ENCODE measurements at places on chromosomes 1 and 21. TPM values are rescaled to one million over a fixed set of nuclear protein-coding genes. Genes with fewer than 3 reads are reported as not detected.
A peak's percentile ranks its signal among the peaks of the same experiment; 100 is the strongest.

- DNase-seq: no peak
These were observed 10.6 kb downstream of the TRIT1 start for GRCh38 chr1:39872698-39873097.

DNA sequence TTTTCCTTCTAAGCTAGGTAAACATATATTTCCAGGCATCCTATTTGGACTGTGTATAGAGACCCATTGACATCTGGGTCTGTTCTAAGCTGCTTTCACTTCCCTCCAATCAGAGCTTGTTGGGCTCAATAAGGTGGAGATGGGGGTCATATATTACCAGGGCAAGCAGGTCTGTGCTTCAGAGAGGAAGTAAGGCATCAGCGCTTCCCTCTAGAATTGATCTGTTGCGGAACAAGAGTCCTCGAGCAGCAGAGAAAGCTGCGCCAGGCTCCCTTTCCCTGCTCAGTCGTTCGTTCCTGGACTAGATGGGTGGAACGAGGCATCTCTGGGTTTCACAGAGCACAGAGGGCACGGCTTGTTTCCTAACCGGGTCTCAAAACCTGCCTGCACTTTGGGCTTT, 63.5 kb downstream of the DISC1 start:
- DNase-seq: no peak

GRCh38 chr1:59107916-59108315, 189.0 kb upstream of the FGGY start:
- no peak for DNase-seq

DNA sequence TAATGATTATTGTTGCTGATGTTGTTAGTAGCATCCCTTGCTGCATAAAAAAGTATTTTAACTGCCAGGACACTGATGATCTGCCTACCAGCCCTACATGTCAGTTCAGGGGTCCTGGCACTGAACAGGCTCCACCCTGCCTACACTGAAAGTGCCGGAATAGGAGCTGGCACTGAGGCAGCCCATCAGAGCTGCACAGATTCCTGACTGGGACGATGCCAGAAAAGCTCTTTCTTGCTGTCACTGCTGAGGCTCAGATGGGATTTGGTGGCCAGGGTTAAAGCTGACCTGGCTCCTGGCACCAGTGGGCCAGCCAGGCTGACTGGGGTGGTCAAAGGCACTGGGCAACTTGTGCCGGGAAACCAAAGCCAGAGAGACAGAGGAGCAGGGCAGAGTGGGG, 6.2 kb upstream of the DISP3 start:
- DNase-seq: no peak

- no peak for DNase-seq
These were observed 52.0 kb upstream of the POFUT2 start for GRCh38 chr21:45339421-45340402.

DHRS3 gene
- 61.9 TPM for total RNA-seq

DNA sequence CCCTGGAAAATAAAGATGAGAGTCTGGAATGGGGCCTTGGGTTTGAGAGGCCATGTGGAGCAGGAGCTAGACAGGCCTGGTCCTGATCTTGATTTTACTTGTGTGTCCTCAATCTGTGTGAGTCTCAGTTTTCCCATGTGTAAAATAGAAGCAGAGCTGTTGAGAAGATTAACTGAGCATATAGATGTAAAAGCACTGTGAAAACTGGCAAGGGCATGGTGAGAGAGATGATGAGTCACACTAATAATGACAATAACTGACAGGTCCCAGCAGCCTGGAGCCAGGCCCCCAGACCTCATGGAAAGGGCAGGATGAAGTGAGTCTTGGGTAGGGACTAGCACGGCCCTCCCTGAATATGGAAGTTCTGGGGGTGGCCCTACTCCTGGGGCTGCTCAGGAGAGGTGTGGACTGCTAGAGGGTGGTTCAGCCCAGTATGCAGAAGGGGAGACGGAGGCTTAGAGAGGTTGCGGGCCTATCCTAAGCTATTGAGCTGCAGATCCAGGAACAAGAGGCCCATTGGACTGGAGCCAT, 2.8 kb upstream of the AHDC1 start:
- DNase-seq: no peak

RGS13 gene
- total RNA-seq: not detected

GRCh38 chr1:36834586-36834985, 199.7 kb downstream of the GRIK3 start:
- peak; percentile 46 for DNase-seq

- DNase-seq: peak; percentile 64
These were observed 25.3 kb downstream of the TFF3 start for GRCh38 chr21:42289926-42290325.

CASZ1 gene
- total RNA-seq: 49.5 TPM

DNA sequence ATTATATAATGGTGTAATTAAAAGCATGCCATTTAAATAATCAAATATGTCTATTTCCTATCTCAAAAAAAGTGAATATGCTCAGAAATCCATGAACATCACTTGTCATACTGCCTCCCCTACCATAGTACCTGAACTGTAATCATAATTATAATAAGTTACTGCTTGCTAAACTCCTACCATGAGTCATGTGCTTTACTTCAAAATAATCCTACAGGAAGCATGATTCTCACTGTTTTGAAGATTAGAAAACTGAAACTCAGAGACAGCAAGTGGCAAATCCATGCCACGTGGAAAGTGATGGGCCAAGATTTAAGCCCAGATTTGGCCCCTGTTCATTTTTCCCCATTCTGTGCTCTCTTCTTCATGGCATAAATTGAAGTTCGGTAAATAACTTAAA, 5.2 kb downstream of the LRRC7 start:
- DNase-seq: no peak

DNA sequence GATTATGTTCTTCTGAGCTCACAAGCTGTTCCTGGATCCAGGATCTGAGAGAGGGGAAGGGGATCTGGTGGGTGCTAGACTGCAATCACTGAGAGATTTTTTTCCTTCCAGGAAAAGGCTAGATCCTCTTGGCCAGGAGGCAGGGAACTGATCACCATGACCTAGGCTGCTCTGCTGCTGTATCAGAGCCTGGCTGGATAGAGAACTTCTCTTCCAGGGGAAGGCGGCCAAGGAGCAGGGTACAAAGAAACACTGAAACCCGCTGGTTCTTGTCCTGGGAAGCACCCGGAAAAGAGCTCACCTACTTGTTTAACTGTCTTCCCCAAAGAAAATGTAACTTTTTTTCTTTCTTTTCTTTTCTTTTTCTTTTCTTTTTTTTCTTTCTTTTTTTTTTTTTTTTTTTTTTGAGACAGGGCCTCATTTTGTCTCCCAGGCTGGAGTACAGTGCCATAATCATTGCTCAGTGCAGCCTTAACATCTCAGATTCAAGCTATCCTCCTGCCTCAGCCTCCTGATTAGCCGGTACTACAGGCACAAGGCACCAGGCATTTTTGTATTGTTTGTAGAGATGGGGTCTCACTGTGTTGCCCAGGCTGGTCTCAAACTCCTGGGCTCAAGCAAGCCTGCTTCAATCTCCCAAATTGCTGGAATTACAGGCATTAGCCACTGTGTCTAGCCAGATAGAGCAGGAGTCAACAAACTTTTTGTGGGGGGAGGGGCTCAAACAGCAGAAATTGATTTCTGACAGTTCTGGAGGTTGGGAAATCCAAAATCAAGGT, 12.4 kb upstream of the RPS6KA1 start:
- DNase-seq: no peak

GBP4 gene
- total RNA-seq: 5.3 TPM

DNA sequence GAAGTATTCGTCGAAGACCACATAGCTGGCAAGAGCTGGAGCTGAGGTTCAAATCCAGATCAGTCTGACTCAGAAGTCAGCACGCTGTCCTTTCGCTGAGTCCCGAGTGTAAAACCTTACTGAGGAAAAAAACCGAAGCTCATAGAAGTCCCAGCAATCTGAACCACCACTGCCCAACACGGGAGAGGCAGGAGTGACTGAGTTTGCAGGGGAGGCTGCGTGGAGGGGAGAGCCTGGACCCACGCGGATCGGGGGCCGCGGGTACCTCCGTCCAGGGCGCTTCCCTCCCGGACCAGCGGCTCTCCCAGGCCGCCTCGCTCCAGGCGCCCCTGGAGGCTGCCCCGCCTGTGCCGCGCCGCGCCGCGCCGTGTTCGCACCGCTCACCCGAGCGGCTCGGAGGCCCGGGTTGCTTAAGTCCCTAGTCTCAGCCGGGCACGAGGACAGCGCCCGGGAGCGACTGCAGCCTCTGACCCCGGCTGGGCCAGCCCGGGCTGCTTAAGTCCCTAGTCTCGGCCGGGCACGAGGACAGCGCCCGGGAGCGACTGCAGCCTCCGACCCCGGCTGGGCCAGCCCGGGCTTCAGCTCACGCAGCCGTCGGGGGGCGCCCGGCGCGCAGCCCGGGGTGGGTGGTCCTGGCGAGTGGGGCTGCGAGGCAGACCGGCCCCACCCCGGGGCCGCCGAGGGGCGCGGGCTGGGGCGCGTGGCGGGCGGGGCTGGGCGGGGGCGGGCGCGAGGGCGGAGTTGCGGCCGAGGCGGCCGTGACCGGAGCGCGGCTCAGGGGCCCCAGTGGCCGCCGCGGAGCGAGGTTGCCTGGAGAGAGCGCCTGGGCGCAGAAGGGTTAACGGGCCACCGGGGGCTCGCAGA, at the start of gene ADAMTSL4:
TSS of gene ADAMTSL4 (plus strand) at position 777 of the 864 bp plus-strand sequence. CDS start 2,881 bp downstream, outside the sequence.
- DNase-seq: no peak

DCAF8 gene
- total RNA-seq: 115 TPM

INSRR gene
- not detected for total RNA-seq

DNA sequence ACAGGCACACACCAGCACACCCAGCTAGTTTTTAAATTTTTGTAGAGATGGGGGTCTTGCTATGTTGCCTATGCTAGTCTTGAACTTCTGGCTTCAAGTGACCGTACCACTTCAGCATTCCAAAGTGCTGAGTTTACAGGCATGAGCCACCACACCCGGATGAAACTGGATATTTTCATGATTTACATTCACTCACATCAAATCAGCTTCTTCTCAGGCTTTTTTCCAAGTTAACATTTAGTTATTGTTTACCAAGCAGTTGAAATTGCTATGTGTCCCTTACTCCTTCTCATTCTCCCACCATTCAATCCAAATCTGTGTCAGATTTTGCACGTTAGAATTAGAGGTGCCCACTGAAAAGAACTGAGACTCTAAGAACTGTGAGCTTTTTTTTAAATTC, 18.4 kb downstream of the RIT1 start:
- no peak for DNase-seq

- DNase-seq: peak; percentile 95
These were observed at the start of gene AGO1 for GRCh38 chr1:35882945-35883634. AGO1 (plus strand) TSS chr1:35883209; CDS start chr1:35883422, 213 bp downstream.

FCER1G gene
- total RNA-seq: 50.1 TPM

DNA sequence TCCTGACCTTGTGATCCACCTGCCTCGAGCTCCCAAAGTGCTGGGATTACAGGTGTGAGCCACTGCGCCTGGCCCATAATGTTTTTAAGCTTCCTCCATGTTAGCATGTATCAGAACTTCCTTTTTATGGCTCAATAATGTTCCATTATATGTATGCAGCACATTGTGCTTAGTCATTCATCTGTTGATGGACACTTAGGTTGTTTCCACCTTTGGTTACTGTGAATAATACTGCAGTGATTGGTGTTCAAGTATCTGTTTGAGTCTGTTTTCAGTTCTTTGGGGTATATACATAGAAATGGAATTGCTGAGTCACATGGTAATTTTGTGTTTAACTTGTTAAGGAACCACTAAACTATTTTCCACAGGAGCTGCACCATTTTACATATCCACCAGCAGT, 17.7 kb downstream of the CMPK1 start:
- DNase-seq: no peak

- DNase-seq: no peak
These were observed 604.7 kb upstream of the PLXNA2 start for GRCh38 chr1:208848854-208849253.

DNA sequence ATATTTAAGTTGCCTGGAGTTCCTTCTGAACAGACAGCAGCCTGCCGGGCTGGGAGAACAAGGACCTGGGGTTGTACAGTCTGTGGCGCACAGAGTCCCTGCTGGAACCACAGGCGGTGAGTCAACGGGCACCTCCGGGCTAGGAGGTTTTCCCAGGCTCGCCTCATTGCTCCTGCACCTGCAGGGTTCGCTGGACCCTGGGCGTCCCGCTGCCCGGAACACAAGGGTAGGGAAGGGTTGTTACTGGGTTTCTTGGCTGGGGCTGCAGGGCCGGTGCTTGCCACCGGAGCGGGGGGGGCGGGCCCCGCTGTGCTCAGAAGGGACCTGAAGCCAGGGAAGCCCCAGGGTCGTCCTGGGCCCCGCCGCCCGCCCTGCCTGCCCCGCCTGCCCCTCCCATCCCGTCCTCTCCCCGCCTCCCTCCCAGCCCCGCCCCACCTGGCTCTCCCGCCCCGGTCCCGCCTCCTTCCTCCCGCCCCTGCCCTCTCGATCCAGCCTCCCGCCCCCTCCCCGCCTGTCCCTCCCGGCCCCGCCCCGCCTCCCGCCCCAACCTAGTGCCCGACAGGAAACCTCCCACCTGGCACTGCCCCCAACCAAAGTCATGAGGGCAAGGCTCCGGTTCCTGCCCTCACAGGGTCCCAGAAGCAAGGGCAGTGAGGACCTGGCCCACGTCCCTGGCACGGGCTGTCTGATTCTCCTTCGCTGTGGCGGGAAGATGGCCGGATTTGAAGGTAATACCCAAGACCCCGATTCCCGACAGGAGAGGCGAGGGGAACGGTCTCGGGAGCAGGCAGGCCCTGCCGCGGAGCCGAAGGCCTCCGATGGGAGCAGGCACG, 6.8 kb downstream of the JMJD4 start:
- DNase-seq: peak; percentile 85

PGLYRP3 gene
- not detected for total RNA-seq

- no peak for DNase-seq
These were observed 440.9 kb upstream of the ZRANB2 start for GRCh38 chr1:71521655-71522264.

DNA sequence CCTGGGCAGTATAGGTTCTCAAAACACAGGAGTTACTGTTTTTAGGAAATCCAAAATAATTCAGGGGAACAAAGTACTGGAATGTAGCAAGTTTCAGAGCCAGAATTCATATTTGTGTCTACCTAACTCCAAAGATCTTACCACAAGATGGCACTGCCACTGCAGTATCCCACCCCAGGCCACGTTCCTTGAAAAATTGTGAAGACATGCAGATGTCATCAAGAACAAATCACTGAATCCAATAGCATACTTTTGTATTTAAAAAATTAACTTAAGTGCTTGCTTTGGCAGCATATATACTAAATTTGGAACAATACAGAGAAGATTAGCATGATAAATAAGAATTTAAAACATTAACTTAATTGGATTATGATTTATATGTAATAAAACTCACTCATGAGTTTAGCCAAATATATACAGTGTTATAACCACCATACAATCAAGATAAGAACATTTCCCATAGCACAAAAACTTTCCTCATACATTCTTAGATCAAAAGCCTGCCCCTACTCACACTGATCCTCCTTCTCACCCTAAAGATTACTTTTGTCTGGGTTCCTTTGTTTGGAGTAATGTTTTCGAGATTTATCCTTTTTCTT, 209.9 kb downstream of the FAF1 start:
- no peak for DNase-seq

GRCh38 chr1:61453111-61453961, 271.6 kb downstream of the TM2D1 start:
- DNase-seq: peak; percentile 90

- DNase-seq: no peak
These were observed 4.2 kb upstream of the OTUD3 start for GRCh38 chr1:19877821-19878636.

DNA sequence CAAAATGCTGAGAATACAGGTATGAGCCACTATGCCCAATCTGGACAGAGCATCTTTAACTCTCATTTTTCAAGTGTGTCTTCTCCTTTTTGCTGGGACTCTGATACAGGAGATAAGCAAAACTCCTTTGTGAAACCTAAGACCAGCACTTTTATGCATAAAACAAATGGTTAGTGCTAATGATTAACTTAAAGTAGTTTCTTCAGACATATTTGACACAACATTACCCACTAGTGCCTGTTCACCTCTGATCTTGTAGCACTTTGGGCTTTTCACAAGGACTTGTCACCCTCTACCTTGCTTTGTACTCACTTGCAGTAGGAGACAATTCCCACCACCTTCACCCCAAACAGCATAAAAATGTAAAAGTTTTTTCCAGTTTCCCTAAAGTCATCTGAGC, 216.3 kb downstream of the RGS7 start:
- DNase-seq: no peak

Measured in heart left ventricle (tissue), 16 donors.